ENCODE measurements at places on chromosomes 16 and 17. TPM values are rescaled to one million over a fixed set of nuclear protein-coding genes. Genes with fewer than 3 reads are reported as not detected.
A peak's percentile ranks its signal among the peaks of the same experiment; 100 is the strongest.

WNT9B gene
- total RNA-seq, result 0.19 TPM

SGCA gene
- total RNA-seq, result 245 TPM

NACA2 gene
- not detected for total RNA-seq

EMP2 gene
- total RNA-seq, result 12.8 TPM

SOX15 gene
- total RNA-seq, result 0.71 TPM

FOXN1 gene
- not detected for total RNA-seq

SKAP1 gene
- 0.42 TPM for total RNA-seq

TNP2 gene
- total RNA-seq, result not detected

TK1 gene
- total RNA-seq, result 1.9 TPM

RCVRN gene
- not detected for total RNA-seq

RNF157 gene
- total RNA-seq, result 50.6 TPM

CSF3 gene
- 0.30 TPM for total RNA-seq

IGFALS gene
- total RNA-seq, result not detected

ARL17A gene
- 7.2 TPM for total RNA-seq

ETV4 gene
- 0.44 TPM for total RNA-seq

DNA sequence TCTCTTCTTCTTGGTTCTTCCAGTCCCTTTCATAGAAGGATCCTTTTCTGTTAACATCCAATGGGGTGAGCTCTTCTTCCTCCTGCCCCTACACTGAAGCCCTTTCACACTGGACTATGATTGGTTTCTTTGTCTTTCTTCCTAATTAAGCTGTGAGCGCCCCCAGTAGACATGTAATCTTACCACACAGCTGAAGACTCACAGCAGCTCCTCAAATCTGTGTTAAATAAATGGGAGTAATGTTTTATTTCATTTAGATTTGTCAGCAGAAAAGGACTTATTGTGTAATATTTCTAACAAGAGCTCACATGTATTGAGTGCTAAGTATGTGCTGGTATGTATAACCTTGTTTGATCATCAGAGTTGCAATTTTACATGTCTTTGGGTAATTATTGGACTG lies 55.7 kb downstream of the TOX3 start:
- no peak for DNase-seq

DNA sequence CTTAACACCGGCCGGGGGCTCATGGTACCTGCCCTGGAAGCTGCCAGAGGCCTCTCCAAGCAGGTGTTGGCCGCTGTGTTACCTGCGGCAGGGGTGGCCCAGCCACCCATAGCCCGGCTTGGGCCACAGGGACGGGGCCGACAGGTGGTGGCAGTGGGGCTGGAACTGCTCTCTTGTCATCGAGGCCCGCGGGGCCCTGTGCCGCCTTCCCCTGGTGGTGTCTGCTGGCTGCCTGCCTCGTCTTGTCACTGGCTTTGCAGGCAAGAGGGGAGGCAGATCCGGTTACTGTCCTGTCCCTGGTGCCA lies 27.1 kb downstream of the GSE1 start:
- no peak for DNase-seq

GRCh38 chr17:17385491-17385890 lies 82.3 kb downstream of the NT5M start:
- peak; percentile 53 for DNase-seq

DNA sequence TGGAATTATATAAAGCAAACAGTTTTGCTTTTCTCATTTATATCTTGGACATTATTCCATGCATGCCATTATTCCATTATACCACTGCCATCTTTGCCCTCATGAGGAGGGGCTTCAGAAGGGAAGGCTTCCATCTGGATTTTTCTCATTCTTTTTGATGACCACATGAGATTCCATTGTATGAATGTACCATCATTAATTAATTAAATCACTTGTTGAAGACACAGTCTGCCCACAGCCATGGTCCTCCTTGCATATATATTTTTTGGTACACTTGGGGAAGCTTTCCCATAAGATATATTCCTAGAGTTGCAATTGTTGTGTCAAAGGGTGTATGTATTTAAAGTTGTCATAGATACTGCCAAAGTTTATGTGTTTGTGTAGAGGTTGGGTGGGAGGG lies 7.1 kb downstream of the ARL4D start:
- no peak for DNase-seq

GRCh38 chr17:65947831-65948230 lies 244.1 kb downstream of the CEP112 start:
- DNase-seq, result no peak

- no peak for DNase-seq
Observed at GRCh38 chr16:70728150-70728549, 42.3 kb upstream of the MTSS2 start.

- no peak for DNase-seq
Observed at GRCh38 chr16:2846511-2847310, 11.3 kb downstream of the PRSS22 start.

GRCh38 chr16:67884-68789 lies 4.3 kb downstream of the RHBDF1 start:
- peak; percentile 65 for DNase-seq

- DNase-seq, result no peak
Observed at GRCh38 chr16:60304066-60304465, 1570.0 kb upstream of the GOT2 start.

GRCh38 chr16:27943766-27944165 lies 119.7 kb downstream of the GSG1L start:
- DNase-seq, result no peak

- peak; percentile 35 for DNase-seq
Observed at GRCh38 chr16:86531641-86532525, 21.6 kb downstream of the FOXF1 start.

DNA sequence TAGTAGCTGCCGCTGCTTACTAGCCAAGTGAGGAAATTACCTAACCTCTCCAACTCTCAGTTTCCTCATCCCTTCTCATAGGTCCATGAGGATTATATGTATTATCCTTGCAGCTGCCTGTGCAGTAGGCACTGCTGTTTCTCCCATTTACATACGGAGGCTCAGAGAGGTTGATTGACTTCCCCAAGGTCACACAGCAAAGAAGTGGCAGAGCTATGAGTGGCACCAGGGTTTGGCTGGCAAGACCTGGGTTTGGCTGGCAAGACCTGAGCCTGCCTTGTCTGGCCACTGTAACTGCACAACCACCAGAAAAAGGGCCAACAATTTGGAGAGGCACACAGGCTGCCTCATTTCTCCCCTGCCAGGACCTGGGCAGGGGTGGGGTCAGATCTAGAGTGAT lies 2.5 kb upstream of the NDRG4 start:
- DNase-seq, result no peak

GRCh38 chr17:29504711-29505110 lies 62.1 kb downstream of the ABHD15 start:
- no peak for DNase-seq

DNA sequence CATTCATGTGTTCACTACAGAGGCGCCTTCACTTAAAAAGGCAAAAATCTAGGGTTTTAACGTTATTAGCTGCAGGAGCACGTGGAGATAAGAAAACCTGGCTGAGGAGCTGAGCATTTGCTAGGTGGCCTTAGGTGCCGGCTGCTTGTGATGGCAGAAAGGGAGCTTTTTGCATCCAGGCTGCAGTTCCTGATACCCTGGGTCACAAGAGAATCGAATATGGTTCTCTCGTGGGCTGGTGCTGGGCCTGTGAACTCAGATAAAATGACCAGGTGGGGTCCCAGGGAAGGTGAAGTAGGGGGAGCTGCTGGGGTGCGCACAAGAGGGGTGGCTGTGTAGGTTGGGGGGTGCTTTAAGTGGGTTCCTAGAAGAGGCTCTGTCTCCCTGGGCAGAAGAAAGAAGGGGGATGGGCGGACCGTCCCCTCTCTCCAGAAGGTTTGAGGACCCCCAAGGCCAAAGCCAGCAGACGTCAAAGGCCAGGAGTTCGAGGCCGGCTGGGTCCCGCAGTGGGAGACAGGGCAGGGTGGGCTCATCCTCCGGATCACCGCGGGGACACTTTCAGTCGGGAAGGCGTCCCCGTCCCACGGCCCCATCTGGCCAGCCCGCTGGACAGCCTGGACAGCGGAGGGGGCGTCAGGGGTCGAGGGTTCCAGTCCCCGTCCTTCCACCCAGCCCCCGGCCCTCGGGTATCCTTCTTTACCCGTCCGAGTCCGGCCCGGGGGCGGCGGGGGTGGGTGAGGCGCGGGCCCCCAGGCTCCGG lies 740 bp upstream of the CMIP start:
- peak; percentile 48 for DNase-seq

- DNase-seq, result no peak
Observed at GRCh38 chr16:11757671-11758545, 15.3 kb upstream of the TXNDC11 start.

DNA sequence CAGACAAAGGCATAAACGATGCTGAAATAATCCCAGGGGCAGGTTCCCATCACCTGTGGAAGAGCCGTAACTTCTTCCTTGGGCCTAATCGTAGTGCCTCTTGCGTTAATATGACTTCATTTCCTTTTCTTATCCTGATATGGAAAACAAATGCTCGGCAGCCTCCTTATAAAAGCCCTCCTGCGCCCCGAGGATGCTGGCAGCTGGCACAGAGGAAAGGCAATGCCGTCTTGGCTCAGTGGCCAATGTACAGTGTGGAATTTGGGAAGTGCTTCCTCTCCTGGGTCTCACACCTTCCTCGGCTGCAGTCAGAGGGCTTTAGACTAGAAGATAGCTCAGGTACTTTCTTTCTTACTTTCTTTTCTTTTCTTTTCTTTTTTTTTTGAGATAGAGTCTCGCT lies 3.4 kb downstream of the SCN4A start:
- DNase-seq, result peak; percentile 36

DNA sequence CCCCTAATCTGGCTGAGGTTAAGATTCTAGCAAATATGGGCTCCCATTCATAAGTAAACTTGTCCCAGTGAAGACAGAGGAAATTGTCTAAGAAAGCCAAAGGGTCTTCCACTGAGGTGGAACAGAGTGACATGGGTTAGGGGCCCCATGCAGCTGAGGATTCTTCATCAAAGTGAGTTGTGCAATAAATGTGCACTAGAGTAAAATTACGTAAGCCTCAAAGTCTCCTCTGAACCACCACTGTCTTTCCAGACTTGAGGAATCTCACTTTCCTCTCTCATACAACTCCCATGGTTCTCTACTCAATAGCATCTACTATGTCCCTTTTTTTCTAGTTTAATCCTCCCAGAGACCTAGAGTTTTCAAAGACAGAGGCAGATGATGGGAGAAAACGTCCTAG lies 132.4 kb downstream of the CA10 start:
- no peak for DNase-seq

- DNase-seq, result no peak
Observed at GRCh38 chr16:70703835-70704381, 18.1 kb upstream of the MTSS2 start.

- no peak for DNase-seq
Observed at GRCh38 chr16:79523971-79524370, 76.6 kb downstream of the MAF start.

- no peak for DNase-seq
Observed at GRCh38 chr17:48071654-48072053, 23.5 kb downstream of the NFE2L1 start.

DNA sequence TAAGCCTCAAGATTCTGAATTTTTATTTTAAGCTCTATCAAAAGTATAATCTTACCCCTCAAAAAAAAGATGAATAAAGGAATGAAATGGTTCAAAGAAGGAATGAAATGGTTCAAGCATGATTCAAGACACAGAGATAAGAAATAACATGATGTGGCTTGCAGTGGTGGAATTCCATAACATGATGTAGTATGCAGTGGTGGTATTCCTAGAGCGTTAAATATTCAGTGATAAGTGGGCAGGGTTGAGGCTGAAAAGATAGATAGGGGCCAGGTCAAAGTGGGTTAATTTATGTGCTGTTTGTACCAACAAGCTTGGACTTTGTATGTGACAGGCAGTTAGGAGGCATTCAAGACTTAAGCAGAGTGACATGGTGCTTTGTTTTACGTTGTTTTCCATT lies 29.6 kb downstream of the TNRC6A start:
- no peak for DNase-seq

- DNase-seq, result no peak
Observed at GRCh38 chr16:19774024-19774423, 56.0 kb downstream of the IQCK start.

DNA sequence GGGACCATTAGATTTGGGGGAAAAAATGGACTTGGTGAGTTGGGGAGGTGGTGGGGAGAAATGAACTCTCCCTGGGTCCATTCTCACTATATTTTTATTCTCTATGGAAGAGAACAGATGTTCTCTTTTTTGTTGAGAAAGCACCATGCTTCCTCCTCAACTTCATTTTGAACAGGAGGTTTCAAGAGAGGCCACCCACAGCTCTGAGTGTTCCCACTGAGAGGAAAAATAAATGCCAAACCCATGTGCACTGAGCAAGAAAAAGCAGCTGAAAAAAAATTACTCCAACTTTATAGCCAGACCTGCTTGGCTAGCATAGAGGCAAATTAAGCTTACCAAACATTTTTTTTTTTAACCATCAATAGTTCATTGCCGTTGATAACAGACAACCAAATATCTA lies 883.6 kb downstream of the KCNJ2 start:
- DNase-seq, result no peak

DNA sequence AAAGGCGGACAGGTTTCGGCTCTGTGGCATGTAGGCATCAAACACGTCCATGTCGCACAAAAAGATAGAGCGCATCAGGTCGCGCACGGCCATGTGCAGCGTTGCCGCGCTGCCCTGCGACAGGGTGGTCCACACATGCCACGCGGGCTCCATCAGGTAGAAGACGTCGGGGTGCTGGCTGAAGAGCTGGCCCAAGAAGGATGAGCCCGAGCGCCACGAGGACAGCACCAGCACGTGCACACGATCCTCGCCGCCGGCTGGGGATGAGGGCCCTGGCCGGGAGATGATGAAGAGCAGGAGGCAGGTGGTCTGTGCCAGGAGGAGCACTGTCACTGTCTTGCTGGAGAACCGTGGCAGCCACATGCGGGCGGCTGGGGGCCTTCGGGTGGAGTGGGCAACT lies 5.9 kb downstream of the CHST5 start:
- no peak for DNase-seq

DNA sequence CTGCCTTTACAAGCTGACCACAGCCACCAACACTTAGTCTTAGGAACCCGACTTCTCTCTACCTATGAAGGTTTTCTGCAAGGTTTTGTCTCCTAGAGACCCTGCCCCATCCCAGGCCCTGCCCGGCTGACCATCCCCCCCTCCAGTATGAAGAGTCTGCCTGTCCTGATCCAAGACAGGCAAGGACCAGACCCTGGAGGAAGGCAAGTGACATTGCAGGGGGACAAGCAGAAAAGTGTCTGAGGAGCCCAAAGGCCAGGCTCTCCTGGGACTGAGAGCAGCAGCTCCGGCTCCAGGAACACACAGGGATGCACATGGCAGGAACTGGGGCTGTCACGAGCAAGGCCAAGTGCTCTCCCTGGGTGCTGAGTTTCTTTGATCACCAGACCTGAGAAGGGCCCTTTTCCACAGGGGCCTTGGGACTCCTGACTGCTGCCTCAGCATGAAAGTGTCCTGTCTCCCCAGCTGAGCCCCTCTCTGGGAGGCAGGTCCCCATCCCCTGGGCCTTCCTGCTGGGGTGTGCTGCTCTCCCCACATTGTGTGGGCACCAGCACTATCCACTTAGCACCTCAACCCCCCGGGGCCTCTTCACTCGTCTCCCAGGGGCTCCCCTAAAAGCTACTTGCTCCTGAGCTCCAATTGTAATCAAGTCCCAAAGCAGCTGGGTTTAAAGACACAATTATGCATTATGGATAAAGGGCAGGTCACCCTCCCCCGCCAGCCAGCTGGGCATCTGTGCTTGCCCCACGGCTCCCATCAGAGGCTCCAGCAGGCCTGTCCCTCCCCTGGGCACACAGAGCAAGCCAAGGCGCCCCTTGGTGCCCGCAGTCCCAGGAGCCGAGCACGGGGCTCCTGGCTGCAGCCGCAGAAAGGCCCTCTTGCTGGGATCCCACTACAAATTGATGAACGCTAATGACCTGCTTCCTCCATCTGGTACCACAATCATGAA lies 11.6 kb upstream of the CACNG4 start:
- DNase-seq, result no peak

GRCh38 chr17:5854871-5855554 lies 215.2 kb upstream of the WSCD1 start:
- DNase-seq, result no peak

GRCh38 chr16:61926766-61927165 lies 109.5 kb downstream of the CDH8 start:
- no peak for DNase-seq

All from psoas muscle (tissue), 8 donors.